Vagina (tissue), 2 donors: ENCODE measurements at places on chromosomes 7 and 10. TPM values are rescaled to one million over a fixed set of nuclear protein-coding genes. Genes with fewer than 3 reads are reported as not detected.

DNA sequence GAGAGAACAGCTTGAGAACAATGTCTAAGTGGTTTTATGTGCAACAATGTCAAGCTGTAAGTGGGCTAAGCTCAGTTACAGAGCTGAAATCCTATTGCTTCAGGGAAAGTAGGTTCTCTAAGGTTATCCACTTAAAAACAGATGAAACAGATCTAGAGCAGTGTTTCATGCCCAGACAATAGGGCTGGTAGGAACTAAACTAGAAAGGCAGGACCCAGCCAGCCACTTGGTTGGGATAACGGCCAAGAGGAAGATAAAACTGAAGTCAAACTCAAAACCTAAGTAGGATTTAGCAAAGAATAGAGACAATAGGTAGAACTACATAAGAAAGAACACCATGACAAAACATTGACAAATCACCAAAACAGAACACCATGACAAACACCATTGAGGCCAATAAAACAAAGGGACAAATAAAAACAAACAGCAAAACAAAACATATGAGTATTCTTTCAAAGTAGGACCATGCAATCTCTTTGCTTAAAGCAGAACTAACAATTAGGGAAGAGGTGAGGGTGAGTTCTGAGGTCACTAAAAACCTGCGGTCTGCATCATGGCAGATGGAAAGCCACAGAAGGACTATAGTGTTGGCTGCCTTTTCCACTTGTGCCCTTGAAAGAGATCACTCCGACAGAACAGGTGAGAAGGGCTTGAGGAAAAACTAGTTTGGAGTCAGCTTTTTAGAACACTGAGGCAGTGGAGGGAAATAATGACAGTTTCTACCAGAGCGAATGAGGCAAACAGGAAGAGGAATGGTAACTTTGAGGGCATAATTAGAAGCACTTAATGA is 81.0 kb downstream of the HGF start:
- no peak for DNase-seq
- peaks cover 6% of the 10 kb centered on the region for H3K4me1 ChIP-seq

DNA sequence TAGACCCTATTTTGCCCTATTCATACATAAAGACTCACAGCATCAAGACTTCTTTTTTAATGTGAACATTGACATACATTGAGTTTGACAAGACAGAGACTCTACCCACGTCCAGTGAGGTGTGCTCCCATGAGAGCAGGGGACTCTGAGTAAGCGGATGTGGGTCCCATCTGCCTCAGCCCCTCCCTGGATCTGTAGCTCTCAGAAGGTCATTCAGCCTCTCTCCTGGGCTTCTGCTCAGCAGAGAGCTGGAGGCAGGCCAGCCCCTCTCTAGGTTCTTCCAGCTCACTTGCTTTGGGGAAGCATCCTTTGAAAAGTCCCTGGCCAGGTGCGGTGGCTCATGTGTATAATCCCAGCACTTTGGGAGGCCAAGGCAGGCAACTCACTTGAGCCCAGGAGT is 146.9 kb upstream of the ZMIZ1 start:
- no peak overlapping the region for H3K4me3 ChIP-seq
- no peak overlapping the region for H3K27ac ChIP-seq
- H3K4me1 ChIP-seq, result no peaks in the 10 kb centered on the region
- H3K36me3 ChIP-seq, result no peaks in the 10 kb centered on the region
- DNase-seq, result no peak

DNA sequence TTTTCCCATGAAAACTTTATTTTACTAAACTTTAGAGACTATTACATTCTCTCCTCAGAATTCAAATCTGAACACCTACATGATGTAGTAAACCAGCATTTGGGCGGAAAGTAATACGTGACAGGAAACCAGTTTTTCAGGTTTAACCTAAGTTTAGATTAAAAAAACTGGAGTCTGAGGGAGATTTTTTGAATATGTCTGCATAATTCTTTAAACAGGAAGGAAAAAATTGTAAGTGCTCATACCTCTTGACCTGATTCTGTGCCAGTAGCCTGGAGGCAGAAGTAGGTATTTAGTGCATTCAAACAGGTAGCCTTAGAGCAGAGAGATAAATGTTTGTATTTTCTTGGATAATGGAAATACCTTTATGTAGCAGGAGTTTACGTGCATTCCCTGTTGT is 224.3 kb downstream of the MDFIC start:
- H3K36me3 ChIP-seq, result no peaks in the 10 kb centered on the region
- H3K4me1 ChIP-seq, result peaks cover 9% of the 10 kb centered on the region
- no peak overlapping the region for H3K4me3 ChIP-seq
- H3K27ac ChIP-seq, result no peak overlapping the region
- no peak for DNase-seq

DNA sequence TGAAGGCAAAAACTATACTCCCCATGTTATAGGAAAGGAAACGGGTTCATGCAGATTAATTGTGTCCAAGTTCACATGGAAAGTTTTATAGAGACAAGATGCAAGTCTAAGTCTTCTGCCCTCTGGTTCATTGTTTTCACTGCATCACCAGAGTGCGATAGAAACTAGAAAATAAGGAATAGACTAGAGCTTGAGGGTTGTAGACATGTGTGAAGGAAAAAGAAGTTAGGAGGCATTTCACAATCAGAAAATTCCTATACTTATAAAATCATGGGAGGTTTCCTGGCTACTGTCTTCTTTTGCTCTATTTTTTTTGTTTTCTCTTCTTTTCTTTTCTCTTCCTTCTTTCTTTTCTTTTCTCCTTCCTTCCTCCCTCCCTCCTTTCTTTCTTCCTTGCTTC is 329.8 kb downstream of the PLXDC2 start:
- no peak overlapping the region for H3K4me3 ChIP-seq
- no peaks in the 10 kb centered on the region for H3K4me1 ChIP-seq

DNA sequence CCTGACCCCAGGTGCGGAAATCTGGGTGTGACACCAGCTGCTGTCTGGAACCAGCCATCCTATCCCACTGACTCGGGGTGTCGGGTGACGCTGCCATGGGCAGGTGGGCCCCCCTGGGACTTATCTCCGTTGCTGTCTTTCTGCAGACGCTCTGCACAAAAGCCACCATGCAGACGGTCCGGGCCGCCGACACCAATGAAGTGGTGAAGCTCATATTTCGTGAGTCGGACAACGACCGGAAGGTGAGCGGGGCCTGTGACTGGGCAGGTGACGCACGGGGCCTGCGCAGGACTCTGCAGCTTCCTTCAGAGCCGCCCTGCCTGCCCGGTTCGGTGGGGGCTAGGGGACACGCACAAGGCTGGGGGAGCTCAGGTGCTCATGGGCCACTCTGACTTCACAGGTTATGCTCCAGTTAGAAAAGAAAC is 36.6 kb downstream of the NKX6-2 start:
- H3K4me3 ChIP-seq, result no peak overlapping the region
- no peaks in the 10 kb centered on the region for H3K27me3 ChIP-seq
- DNase-seq, result no peak
- H3K27ac ChIP-seq, result no peak overlapping the region

The CLRN3 gene
- not detected for total RNA-seq

The MMP21 gene
- not detected for total RNA-seq

The SPDYE6 gene
- total RNA-seq, result not detected

The TMEM130 gene
- total RNA-seq, result 3.7 TPM
